ENCODE measurements at places on chromosomes 5 and 9.

- DNase-seq = peak; percentile 69
Observed at GRCh38 chr5:124061663-124062062, 549.7 kb downstream of the CSNK1G3 start.

DNA sequence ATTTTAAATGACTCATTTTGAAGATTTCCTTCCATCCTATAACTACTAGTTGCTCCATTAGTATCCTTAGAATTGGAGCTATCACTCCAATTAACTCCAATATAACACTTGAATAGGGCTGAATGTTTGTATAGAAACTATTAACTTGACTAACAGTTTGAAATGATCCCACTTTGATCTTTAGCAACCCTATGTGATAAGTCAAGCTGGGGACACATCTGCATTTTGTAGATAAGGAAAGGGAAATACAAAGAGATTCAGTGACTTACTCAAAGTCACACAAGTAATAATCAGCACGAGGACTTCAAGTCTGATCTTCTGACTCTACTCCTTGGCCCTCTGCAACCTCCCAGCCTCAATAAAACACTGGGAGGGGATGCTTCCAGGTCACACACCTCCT is 101.1 kb downstream of the TMEM215 start:
- no peak for DNase-seq

- no peak for DNase-seq
Observed at GRCh38 chr5:142977363-142978051, 207.3 kb downstream of the ARHGAP26 start.

- DNase-seq = no peak
Observed at GRCh38 chr9:94082956-94083355, 1.3 kb upstream of the PTPDC1 start.

- no peak for DNase-seq
Observed at GRCh38 chr5:172342918-172343317, 59.4 kb upstream of the UBTD2 start.

- no peak for DNase-seq
Observed at GRCh38 chr5:89735082-89735481, 674.5 kb downstream of the CETN3 start.

- peak; percentile 3 for DNase-seq
Observed at GRCh38 chr5:129541648-129542251, 81.7 kb downstream of the ADAMTS19 start.

- DNase-seq = no peak
Observed at GRCh38 chr5:137867664-137868063, at the start of gene MYOT. Gene MYOT (plus strand): TSS chr5:137867860. CDS start chr5:137870652, 2,792 bp downstream.

- DNase-seq = peak; percentile 91
Observed at GRCh38 chr5:74127381-74128320, 501.7 kb downstream of the ARHGEF28 start.

- no peak for DNase-seq
Observed at GRCh38 chr5:173542964-173543363, 73.5 kb downstream of the BOD1 start.

- no peak for DNase-seq
Observed at GRCh38 chr9:135076876-135077430, 10.5 kb upstream of the OLFM1 start.

- no peak for DNase-seq
Observed at GRCh38 chr5:79423296-79423695, 90.6 kb downstream of the HOMER1 start.

DNA sequence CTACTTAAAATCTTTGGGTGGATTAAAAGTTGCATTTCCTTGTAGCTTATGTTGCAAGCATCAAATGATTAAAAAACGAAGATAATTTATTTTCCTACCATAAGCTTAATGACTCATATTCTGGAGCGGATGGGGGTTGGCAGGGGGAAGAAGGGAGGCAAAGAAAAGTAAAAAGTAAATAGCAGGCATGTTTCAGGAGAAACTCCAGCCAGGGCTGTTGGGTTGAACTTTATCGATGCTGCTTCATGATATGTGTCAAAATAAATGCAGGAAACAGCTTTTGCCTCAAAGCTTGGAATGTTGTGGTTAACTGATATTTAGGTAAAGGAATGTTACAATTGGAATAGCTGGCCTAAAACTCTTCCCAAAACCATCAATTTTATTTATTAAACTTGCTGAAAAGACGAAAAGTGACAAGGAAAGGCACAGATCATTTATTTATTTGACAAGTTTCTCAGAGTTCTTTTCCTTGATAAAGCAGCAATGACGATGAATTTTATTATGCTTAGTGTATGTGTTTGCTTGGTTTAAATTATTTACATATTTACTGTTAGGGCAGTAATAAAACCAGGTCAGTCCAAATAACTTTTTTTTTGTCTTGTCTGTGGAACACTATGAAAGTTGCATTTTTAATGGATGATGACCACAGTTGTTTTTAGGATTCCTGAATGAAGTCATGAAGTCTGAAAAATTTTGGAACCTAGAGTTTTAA is 177.9 kb downstream of the PCSK1 start:
- DNase-seq = no peak

DNA sequence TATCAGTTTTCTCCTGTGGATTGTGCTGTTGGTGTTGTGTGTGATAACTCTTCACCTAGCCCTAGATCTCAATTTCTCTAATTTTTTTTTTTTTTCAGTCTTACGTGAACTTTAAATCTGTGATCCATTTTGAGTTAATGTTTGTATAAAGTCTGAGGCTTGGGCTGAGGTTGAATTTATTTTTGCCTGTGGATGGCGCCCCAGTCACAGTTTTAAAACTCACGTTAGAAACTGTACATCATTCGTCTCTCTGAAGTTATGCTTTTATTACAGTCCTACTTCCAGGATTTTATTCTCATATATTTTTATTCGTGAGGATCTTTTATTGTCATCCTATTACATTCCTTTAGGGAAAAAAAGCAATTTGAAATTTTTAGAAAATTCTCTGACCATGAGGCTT is 103.1 kb downstream of the EHMT1 start:
- no peak for DNase-seq

GRCh38 chr5:64100203-64100602 is 65.4 kb upstream of the RNF180 start:
- DNase-seq = no peak

- no peak for DNase-seq
Observed at GRCh38 chr5:115798252-115798651, 18.2 kb downstream of the CDO1 start.

GRCh38 chr9:96327694-96328352 is 25.8 kb upstream of the HSD17B3 start:
- DNase-seq = peak; percentile 12

- DNase-seq = no peak
Observed at GRCh38 chr9:7164440-7165330, 406.9 kb downstream of the KDM4C start.

DNA sequence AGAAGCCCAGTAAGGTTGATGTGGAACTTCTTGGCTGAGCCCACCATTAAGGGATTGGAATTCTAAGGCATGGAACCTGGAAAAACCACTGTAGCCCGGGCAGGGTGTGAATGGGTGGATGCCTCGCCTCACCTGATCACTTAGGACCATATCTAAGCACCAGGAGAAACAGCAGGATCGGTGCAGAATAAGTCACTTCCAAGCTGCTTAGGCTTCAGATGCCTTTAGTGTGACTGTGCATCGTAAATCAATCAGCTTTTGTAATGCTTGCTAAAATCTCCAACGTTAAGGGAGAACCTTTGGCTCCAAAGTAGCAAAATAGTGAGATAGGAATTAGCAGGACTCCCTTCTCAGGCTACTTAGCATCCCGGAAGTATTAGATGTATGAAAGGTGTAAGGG is 103.9 kb upstream of the MEGF10 start:
- no peak for DNase-seq

DNA sequence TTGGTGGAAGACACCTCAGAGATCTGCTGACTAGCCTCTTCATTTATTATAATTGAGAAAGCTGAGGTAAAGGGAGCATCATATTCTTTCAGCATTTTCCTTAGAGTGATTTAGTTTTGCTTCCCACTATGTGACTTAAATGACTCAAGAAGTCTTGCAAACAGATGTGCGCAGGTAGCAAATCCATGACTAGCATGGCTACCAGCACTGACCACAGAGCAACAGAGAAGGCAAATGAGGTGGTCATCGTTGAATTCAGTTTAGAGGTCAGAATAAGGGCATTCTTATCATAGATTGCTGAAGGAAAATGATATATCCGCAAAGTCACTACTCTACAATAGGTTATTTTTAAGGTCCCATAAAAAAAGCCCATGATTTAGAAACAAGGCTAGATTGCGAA is 162.2 kb downstream of the PIK3R1 start:
- no peak for DNase-seq

GRCh38 chr9:136687721-136688223 is 515 bp upstream of the AGPAT2 start:
- DNase-seq = no peak

GRCh38 chr9:138062196-138062595 is 184.6 kb downstream of the CACNA1B start:
- DNase-seq = no peak

- no peak for DNase-seq
Observed at GRCh38 chr5:156277290-156277689, 49.7 kb upstream of the SGCD start.

- no peak for DNase-seq
Observed at GRCh38 chr9:92661127-92661526, 8.8 kb downstream of the IPPK start.

DNA sequence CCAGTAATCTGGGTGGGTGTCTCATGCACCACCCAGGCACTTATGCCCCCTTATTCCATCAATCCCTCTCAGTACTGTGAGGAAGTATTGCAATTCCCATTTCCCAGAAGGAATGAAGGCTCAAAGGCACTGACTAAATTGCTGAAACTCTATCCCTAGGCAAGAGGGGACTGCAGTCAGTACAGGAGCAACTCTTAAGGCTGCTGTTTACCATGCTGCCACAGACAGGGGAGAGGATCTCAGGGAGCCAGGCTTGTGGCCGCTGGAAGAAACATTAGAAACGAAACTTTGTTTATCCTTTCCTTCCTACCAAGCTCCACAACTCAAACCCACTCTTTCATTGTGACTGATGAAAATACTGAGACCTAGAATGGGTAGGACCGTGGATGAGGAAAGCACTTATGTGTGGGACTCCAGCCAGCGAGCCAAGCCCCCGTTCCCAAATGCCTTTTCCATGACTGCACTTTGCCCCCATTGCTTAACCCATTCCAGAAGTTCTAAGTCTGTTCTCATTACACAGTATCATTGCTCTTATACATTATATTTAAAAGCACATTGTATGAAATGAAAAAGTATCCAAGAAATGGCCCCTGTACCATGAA is 54.3 kb downstream of the TLE1 start:
- DNase-seq = no peak

DNA sequence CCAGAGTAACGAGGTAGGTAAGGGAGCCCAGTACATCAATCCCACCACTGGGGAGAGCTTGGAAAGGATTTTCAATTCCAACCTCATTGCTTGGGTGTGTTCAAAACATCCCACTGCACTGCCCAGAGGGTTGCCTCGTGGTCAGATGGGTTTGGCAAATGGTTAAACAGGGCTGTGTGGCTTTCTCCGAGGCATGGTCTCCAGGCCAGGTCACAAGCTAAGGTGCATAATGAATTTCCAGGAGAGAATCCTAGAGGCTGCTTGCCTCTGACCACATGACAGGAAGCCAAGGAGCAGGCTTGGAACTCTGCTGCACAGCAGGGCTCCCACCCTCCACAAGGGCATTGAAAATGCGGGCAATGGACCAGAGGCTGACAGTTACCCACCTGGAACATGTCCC is 51.6 kb downstream of the DAP start:
- DNase-seq = no peak

- no peak for DNase-seq
Observed at GRCh38 chr5:78108564-78108963, 185.9 kb downstream of the AP3B1 start.

- DNase-seq = no peak
Observed at GRCh38 chr9:133592731-133593409, 16.3 kb downstream of the FAM163B start.

DNA sequence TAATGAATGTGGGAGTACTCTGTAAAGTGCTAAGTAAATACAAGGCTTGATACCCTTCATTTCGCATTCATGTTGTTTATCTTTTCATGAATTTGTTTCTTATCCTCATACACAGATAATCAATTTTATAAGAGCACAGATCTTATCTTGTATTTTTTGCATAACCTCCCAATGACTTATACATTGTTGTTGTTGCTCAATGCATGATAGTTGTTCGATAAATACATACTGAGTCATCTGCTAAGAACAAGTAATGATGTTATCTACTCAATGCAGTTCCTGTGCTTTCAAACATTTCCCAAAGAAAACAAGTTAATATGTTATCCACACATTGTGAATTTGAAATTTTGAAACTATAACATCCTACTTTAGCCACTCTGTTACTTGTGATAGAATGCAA is 60.7 kb downstream of the TAF11L14 start:
- DNase-seq = no peak

GRCh38 chr9:114503522-114504340 is 1.5 kb downstream of the WHRN start:
- DNase-seq = no peak

DNA sequence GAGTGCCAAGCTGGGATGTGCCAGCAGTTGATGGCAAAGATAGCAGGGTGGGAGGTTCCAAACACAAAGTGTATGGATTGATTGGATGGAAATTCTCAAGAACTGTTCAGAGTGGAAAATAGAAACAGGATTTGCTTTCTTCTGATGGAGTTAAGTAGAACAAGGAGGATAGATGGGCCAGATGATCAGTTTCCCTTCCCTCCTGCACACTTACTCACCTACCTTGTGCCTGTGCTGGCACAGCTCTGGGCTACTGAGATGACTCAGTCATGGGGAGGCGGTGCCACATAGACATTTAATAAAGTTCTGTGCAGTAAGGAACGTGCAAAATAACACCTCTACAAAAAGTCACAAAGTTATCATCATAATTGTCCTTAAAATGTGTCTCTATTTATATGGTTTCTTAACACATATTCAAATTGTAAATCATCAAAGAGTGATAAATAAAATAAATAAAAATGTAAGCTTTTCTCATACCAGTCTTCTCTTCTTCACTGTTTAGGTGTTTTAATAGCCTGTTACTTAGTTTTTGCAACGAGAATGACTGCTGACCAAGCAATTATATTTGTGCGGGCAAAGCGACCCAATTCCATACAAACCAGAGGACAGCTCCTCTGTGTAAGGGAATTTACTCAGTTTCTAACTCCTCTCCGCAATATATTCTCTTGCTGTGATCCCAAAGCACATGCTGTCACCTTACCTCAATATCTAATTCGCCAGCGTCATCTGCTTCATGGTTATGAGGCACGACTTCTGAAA is 12.7 kb downstream of the PTPDC1 start:
- DNase-seq = no peak

DNA sequence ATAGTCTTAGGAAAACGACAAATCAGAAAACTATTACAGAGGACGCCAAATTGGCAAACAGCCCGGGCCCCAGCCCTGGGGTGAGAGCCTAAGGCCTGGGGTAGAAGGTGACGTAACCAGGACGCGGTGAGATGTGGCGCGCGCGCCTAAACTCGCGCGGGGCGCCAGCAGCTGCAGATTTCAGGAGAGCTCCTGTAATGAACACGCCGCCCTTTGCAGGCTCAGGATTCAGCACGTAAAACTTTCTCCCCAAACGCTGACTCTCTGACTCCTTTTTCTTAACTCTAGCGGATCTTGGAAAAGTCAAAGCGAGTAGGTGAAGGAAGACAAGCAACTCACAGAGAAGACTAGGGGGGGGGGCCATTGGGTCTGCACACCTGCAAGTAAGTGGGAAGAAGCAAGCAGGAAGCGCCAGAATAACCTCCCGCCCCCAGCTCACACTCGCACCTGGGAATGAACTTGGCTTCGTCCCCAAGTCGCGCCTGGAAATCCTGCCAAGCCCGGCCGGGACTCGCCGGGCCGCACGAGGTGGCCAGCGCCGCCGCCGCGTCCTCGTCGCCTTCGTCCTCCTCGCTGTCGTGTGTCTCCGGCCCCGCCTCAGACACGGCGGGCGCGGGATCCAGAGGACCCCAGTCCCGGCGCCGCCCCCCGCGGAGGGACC is 822 bp downstream of the RASEF start:
- DNase-seq = peak; percentile 55

GRCh38 chr9:79685577-79685976 is 113.8 kb downstream of the TLE4 start:
- DNase-seq = no peak
